Ascending aorta (tissue), 2 donors: ENCODE measurements at places on chromosomes 1 and 21.

DNA sequence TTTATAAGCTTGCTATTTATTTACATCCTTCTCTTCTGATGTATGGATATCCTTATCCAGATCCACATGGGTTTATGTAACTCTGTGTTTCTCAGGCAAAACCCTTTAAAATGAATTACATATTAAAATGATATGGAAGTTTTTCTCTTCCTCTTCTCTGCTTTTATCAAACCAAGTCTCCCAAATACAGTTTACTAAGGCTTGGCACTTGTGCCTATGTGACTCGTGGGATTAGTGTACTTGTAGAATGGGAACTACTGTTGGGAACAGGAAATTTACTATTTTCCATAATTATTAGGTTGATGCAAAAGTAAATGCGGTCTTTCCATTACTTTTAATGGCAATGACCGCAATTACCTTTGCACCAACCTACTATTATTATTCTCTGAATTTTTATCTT, 14.8 kb downstream of the SIM2 start:
- no peak for DNase-seq

DNA sequence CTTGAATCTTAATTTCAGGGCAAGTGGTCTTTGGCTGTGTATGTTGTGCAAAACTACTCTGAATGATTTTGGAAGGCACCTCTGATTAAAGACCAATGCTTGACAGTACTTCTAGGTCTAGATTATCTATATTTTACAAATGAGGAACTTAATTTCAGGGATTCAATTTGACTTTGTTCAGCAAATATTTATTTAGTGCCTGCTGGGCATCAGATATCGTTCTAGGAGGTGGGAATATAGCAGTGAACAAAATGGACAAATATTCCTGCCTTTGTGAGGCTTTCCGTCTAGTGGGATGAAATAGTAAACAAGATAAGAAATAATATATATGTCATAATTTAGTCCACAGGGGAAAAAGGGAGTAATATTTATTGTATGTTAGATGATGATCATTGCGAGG, 4.7 kb downstream of the ZNF326 start:
- DNase-seq: no peak

DNA sequence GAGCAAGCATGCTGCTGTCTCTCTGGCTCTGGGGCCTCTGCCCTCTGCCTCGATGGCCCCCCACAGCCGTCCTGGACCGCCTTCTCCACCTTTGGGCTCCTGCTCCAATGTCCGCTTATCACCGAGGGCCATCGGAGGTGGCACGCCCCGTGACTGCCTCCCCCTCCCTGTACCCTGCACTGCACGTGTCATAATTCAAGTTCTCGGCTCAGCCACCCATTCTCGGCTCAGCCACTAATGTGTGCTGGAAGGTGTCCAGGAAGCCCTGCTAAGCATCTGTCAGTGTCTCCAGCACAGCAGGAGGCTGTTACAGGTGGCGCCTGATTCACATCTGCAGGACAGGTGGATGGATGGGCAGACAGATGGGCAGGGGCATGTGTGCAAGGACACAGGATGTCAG, 45.5 kb downstream of the TP73 start:
- no peak for DNase-seq

DNA sequence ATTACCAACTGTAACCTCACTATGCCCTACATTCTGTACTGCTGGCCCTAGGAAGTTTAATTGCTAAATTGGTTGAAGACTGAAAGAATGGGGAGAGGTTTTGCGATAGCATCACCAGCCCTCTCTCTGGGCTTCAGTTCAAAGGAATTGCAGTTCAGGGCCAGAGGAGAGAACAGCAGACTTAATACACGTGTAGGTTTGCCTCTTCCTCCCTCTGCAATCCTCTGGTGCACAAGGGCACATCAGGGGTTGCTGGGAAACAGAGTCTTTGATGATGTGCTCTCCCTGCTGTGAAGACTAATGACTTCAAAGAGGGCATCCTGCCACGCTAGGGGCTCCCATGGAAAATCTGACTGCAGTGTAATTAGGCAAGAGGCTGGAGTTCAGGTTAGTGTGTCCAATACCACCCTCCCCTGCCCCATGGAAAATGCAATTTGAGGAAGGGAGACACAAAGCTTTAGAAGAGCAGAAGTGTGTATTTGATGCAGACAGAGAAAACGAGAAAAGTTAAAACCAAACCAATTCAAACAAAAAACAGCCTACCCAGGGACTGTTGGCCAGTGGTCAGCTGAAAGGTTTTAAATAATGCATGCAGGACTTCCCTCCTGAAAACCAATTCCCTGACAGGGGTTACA, 167.9 kb downstream of the ASTN1 start:
- DNase-seq: no peak

DNA sequence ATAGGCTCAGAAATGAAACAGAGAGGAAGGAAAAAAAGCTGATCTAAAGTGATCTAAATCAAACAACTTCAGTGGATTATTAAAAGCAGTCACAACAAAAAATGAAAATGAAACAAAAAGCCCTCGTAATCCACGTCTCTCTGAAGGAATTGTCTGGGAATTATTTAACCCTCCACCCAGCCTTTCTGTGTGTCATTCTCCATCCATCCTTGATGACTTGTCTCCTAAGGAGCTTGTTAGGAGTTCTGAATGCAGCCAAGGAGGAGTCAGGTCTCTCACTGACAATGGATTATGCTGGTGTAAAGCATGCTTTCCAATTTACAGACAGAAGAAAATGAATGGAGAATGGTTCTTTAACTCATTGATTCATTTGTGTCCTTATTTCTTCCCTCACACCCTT, 359.3 kb upstream of the RUNX1 start:
- DNase-seq: no peak

DNA sequence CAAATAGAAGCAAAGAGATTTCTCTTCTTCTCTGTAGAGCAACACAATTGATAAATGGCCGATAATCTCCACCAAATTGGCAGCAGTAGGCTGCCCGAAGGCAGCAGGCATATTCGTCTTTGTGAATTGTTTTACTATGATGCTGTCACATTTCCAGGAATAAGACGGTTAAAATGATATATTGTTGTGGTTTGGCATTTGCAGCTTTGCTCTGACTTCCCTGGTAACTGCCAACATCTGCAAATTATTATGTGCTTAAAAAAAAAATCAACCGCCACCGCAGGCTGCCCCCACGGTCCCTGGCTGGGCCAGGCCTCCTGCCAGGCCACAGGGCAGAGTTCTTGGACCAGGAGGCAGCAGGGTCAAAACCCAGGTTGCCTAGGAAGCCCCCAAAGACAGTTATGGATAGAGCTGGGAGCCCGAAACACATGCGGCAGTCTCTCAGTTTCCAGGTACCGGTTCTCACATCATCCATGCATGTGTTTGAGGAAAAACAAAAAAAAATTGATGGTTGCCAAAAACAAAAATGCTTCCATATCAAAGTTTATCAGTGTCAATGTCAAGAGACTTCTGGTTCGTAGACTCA, 179.3 kb downstream of the ETS2 start:
- DNase-seq: no peak

GRCh38 chr1:10909697-10910680, 102.5 kb upstream of the TARDBP start:
- DNase-seq: no peak

DNA sequence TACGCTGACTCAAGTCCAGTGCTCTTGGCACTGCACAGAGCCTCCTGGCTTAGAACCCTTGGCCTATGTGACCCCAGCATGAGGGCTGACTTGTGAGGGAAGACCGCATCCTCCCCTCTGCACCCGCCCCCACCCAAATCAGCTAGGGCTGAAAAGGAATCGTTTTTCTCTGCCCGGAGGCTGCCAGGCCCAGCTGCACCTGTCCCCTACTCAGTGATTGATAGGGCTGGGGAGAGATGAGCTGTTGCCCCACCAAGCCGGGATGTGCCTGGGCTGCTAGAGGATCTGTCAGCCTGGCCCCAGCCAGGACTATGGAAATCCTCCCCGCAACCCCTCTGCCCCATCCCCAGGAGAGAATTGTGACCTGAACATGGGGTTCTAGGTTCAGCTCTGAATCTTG, 20.6 kb downstream of the MYOG start:
- DNase-seq: no peak

GRCh38 chr1:55696181-55696754, 481.1 kb upstream of the USP24 start:
- DNase-seq: no peak

DNA sequence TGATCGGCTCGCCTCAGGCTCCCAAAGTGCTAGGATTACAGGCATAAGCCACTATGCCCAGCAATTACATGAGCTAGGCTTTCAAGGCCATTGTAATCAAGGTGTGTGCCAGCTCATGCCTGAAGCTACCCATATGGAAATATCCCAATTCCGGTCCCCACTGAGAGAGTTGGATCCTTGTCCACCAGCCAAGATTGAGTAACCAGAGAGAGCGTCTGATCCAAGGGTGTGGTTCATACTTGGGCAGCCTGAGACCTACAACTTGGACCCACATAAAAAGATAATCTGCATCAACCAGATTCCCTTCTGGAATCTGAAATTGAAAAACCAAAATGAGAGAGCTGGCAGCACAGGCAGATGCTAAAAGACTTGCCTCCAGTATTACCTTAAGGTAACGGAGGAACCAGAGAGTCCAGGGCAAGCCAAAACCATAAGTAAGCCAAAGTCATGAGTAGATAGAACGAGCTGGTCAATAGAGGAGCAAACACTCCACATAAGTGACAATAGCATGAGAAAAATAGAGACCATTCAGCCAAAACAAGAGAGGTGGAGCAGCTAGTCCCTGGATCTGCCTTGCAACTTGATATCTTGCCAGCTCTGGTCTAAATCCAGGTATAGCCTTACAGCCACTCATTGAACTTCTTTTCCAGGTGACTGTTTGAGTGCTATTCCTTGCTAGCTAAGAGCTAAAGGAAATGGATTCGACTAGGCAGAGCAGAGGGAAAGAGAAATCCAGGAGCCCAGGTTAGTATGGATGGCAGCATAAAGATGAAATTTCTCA, 63.8 kb upstream of the ATP1A1 start:
- DNase-seq: no peak

DNA sequence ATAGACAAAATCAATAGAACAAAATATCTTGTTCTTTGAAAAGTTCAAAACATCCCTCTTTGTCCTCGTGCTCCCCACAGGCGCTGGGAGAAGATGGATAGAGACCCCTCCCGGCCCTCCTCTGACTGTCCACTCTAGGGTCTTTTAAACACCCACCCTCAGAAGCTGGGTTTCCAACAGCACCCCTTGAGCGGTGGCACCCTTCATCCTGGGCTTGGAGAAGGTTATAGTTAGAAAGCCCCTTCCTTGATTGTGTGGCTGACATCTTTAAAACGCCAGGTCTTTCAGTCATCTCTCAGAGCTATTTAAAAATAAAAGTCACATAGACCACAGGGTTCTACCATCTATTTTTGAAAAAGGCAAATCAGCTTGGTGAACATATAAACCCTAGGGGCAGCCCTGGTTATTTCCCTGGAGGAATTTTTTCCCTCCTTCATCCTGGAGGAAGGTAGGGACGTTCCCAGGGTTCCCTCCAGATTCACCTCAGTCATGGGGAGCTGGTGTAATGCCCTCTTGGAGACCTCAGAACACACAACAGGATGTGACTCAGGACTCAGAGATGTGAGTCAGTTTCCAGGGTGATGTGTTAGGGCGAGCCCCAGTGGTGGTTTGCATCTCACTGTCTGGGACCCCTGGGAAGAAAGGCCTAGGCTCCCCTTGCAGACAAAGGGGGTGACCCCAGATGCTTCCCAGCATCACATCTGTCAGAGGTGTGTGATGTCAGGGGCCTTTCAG, 138.5 kb downstream of the CLIC6 start:
- peak; percentile 73 for DNase-seq

DNA sequence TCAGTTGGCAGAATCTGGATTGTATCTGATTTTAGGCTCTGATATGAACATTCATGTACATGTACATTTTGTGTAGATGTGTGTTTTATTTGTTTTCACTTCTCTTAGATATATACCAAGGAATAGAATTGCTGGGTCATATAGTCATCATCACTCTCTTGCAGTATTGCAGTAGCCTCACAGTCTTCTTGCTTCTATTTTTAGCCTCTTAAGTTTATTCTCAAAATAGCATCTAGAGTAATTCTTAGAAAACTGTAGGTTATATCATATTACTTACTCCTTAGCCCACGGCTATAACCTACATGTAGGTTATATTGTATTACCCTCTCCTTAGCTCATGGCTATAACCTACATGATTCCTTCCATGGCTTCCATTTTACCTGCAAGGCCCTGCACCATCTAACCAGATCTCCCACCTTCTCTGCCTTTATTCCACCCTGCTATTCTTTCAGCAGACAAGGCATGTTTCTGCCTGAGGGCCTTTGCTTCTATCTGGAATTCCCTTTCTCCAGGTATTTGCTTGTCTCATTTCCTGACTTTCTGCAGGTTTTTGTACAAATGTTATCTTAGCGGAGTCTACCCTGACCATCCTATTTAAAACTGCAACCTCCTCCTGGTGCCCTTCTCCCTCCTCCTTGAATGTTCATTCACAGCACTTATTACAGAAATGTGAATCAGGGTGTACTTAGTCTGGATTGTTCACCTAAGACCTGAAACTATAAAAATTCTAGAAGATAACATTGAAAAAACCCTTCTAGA, 109.0 kb upstream of the ETV3 start:
- no peak for DNase-seq

- no peak for DNase-seq
These were observed 60.4 kb upstream of the VTCN1 start for GRCh38 chr1:117271129-117271528.

- peak; percentile 60 for DNase-seq
These were observed 28.0 kb downstream of the COL6A2 start for GRCh38 chr21:46125846-46126301.
